ACHN (cell line): ENCODE measurements at places on chromosomes 4 and X.

GRCh38 chrX:21700275-21700674 lies 42.1 kb upstream of the KLHL34 start:
- DNase-seq: no peak

GRCh38 chr4:94403751-94404150 lies 48.0 kb upstream of the PDLIM5 start:
- no peak for DNase-seq

DNA sequence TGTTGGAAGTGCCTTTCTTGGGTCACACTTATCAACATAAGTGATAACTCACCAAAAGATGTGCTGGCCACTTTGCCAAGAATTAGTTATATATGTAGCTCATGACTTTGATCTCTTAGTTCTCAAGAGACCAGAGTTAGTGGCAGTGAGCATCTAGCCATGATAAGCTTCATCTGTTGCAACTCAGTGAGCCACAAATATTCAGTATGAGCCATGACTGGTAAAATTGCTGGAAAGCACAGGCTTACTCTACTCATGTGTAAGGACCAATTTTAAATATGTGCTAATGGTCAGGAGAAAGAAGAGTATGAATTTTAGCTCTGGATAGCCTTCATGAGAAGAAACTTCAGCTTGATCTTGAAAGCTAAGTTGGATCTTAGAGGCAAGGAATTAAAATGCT lies 59.4 kb upstream of the TLL1 start:
- DNase-seq: no peak

GRCh38 chr4:73679836-73680235 lies 59.6 kb upstream of the RASSF6 start:
- no peak for DNase-seq

- no peak for DNase-seq
Measured at GRCh38 chr4:157674699-157675098, 454.2 kb downstream of the GRIA2 start.

DNA sequence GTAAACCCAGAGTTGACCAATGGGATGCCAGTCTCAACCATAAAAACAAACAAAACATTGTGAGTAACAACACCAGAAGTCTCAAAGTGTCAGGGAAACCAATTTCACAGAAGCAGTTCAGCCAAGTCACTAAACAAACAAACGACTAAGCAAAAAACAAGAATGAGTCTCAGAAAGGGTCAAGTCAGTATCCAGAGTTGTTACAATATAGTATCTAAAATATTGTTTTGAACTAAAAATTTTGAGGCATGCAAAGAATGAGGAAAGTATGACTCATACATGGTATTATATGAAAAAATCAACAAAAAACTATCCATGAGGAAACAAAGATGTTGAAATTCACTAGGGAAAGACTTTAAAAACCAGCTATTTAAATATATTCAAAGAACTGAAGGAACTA lies 70.6 kb downstream of the AR start:
- DNase-seq: no peak

GRCh38 chr4:165331359-165331758 lies 3.9 kb downstream of the MSMO1 start:
- no peak for DNase-seq

DNA sequence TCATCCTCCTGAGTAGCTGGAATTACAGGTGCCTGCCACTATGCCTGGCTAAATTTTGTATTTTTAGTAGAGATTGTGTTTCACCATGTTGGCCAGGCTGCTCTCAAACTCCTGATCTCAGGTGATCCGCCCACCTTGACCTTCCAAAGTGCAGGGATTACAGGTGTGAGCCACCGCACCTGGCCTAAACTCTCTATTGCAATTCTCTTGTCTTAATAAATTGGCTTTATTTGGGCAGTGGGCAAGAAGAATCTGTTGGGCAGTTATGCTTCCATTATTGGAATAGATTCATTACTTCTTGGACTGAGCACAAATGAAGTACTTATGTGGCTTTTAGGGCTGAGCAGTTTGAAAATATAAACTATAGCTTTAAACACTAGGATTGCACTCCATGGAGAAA lies 8.2 kb upstream of the GPAT3 start:
- DNase-seq: no peak

DNA sequence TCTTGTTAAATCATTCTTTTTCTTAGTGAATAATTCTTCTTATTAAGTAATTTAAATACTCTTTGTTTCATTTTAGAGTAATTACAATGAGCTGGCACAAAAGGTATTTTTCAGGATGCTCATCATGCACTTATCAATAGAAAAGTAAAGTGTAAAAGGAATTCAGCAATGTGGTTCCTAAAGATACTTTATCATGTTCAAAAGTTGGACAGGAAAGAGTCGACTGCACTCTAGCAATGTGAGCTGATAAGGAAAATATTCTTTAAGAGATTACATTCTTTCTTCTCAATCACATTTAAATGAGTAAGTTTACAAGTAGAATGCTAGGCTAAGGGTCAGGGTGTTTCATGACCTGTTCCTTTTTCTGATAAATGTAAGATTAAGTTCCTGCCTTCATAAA lies 609.5 kb upstream of the FAM241A start:
- no peak for DNase-seq

GRCh38 chrX:119190091-119190681 lies 45.9 kb upstream of the PGRMC1 start:
- no peak for DNase-seq

GRCh38 chrX:155819966-155820491 lies 61.1 kb upstream of the VAMP7 start:
- peak; percentile 59 for DNase-seq

DNA sequence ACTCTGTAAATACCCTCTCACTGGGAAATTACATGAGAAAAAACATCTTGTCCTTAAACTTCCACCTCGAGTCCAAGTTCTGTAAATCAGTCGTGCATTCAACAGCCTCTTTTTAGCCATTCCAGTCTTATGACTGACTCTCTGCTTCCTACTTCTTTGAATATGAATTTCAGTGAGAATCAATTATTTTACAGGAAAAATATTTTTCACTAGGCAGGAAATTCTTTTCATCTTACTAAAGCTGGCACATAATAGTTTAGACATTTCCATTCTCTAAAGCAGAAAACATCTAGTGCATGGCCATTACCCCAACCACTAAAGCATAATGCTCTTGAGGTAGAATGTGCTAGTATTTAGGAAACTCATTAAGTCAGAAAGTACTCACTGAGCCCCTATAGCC lies 565.7 kb upstream of the FAT1 start:
- no peak for DNase-seq

DNA sequence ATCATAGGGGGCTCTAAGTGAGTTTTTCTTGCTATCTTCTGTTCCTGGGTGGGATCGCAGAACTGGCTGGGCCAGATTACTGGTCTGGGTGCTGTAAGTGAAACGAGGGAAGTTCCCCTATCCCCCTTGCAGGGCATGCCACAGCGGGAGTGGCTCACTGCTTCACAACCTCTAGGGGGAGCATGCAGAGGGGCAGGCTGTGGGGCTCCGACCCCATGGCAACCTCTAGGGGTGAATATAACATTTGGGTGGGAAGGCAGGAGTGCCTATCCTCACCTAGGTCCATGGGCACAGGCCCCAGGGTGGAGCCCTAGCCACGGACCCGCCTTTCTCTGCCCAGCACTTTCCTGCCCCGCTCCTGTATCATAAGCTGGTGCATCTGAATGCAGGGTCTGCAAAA lies 1.7 kb upstream of the RRAGB start:
- no peak for DNase-seq

DNA sequence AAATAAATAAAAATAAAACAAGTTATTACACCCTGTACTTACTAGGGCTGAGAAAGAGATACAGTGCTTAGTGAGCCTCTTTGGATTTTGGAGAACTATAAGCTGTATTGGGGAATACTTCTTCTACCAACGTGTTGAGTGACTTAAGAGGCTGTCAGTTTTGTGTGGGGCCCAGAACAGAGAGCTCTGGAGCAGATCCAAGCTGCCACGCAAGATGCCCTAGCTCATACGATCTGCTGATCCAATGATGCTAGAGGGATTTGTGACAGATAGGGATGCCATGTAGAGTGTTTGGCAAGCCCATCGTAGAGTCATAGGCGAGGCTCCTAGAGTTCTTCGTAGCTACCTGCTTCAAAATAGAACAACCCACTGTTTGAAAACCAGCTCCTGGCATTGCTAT lies 60.3 kb upstream of the KLF3 start:
- DNase-seq: no peak

DNA sequence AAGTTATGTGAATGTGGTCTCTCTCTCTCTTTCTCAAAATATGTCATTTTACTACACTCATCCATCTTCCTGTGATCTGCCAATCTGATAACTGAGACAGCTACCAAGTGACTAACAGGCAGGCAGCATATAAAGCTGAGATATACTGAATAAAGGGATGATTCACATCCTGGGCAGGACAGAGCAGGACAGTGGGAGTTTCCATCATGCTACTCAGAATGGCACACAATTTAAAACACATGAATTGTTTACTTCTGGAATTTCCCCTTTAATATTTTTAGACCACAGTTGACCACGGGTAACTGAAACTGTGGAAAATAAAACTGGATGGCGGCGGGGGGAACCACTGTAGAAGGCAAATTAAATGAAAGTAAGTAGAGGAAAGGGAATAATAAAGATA lies 58.6 kb upstream of the DCTD start:
- DNase-seq: peak; percentile 50

- no peak for DNase-seq
Measured at GRCh38 chr4:85722807-85723206, 247.9 kb downstream of the ARHGAP24 start.

- no peak for DNase-seq
Measured at GRCh38 chr4:6217716-6218381, 17.5 kb upstream of the JAKMIP1 start.

GRCh38 chrX:103999234-103999633 lies 14.3 kb downstream of the H2BW1 start:
- DNase-seq: no peak

DNA sequence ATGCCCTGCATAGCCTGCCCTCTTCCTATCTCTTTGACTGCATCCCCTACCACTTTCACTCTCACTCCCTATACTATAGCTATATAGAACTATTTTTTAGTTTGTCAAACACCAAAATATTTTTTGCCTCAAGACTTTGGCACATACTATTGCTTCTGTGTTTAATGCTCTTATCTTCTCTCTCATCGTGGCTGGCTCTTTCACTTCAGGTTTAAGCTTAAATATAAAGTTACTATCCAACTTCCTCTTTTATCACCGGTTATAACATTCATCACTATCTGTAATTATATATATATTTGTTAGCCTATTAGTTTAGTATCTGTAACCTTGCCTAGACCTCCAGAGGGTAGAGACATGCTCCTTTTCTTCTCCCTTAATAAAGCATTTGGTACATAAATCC lies 11.5 kb upstream of the HMGB2 start:
- no peak for DNase-seq
